ENCODE measurements at places on chromosomes 12 and 14.

- no peak for DNase-seq
Observed at GRCh38 chr14:90741682-90741946, 74.6 kb downstream of the TTC7B start.

- DNase-seq = no peak
Observed at GRCh38 chr14:86619726-86620125, 1089.8 kb downstream of the FLRT2 start.

- no peak for DNase-seq
Observed at GRCh38 chr12:82407481-82407880, 49.2 kb downstream of the METTL25 start.

DNA sequence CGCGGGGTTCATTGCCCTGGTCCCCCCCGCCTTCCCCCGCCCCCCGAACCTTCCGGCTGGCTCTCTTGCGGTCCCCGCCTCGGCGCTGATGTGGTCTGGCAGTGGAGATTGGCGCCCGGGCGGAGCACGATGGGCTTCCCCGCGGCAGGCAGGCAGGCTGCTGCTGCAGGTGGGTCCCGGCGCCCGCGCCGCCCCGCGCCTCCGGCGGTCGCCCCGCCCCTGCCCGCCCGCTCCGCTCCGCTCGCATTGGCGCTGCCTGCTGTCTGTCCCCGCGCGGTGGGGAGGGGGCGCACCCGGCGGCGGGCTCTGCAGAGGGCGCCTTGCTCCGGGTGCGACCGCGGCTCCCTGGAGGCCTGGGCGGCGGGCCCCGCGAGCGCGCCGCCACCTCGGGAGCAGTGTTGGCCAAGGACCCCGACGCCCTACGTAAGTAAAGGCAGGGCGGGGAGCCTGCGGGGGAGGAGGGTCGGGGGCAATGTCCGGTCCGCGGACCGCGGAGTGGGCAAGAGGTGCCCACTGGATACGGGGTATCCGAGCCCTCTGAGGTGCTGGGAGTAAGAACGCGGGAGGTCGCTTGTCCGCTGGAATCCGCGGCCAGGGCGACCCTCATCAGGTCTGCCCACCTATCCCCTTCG, at the start of gene AKAP5:
TSS of gene AKAP5 (plus strand) at position 309 of the 632 bp plus-strand sequence. CDS start 2,896 bp downstream, outside the sequence.
- DNase-seq = peak; percentile 18

GRCh38 chr14:89452281-89452680, 35.2 kb upstream of the FOXN3 start:
- no peak for DNase-seq

GRCh38 chr12:121240484-121241101, 30.7 kb downstream of the P2RX4 start:
- peak; percentile 46 for DNase-seq

DNA sequence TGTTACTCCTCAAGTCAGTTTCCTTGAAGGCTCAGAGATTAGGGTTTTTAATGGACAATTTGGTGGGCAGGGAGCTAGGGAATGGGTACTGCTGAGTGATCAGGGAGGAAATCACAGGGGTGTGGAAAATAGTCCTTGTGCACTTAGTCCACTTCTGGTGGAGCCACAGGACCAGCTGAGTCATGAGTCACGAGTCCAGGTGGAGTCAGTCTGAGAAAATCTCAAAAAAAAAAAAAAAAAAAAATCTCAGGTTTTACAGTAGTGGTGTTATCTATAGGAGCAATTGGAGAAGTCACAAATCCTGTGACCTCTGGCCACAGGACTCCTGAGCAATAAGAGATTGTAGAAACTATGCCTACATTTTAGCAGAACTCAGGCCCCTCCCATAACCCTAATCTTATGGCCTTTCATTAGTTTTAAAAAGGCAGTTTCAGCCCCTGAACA, 28.2 kb upstream of the AMN1 start:
- peak; percentile 73 for DNase-seq

DNA sequence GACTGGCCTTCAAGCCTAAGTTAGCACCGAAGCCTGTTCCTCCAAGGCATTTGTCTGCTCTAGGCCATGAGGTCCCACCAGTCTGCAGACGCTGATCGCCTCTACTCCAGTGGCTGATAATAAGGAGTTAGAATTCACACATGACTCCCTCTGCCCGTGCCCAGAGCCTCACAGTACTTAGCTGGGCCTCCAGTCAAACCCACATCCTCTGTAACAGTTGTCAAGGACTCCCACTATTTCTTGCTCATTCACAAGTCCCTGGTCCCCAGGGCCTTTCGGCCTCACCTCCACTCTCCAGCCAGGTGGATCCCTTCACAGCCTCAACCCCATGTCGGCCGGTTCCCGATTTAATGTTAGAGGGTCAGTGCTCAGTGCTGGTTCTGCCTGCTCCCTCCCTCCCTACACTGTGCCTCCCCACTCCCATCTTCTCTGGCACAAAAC, 6.3 kb upstream of the KRT5 start:
- DNase-seq = no peak

- DNase-seq = peak; percentile 4
Observed at GRCh38 chr14:93764211-93764659, 24.1 kb downstream of the PRIMA1 start.

DNA sequence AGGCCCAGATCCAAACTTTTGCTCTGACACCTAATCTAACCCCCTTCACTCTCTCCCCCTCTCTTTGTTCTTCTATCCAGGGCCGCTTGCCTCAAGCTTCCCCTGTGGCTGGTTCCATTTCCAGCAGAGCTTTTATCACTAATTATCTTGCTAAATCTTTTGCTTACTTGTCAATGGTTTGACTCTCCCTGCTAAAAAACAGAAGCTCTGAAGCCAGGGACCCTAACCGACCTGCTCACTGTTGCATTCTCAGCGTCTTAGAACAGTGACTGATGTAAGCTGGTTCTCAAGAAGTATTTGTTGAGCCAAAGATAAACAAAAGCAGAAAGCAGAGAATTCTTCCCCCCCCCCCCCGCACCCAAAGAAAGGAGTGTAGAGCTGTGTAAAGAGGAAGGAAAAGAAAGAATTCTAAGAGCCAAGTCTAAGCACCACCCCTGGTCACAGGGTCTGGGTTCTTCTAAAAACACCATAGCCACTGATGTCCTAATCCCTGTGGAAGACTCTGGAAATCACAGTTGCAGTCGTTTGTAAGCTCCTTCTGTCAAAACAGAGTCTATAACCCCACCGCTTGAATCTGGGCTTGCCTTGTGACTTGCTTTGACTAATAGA, 385.8 kb downstream of the MED13L start:
- DNase-seq = no peak

GRCh38 chr14:103905842-103906456, 22.3 kb upstream of the TDRD9 start:
- peak; percentile 11 for DNase-seq

DNA sequence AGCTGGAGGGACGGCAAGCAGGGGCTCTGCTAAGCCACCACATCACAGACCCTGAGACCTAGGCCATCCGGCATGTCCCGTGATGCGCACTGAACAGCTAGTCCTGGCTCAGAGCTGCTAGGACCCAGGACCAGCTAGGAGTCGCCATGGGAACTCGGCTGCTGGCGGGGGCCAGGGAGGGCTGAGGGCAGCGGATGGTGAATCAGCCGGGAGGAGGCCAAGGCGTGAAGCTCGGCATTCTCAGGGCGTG, 5.1 kb downstream of the AHNAK2 start:
- peak; percentile 94 for DNase-seq

DNA sequence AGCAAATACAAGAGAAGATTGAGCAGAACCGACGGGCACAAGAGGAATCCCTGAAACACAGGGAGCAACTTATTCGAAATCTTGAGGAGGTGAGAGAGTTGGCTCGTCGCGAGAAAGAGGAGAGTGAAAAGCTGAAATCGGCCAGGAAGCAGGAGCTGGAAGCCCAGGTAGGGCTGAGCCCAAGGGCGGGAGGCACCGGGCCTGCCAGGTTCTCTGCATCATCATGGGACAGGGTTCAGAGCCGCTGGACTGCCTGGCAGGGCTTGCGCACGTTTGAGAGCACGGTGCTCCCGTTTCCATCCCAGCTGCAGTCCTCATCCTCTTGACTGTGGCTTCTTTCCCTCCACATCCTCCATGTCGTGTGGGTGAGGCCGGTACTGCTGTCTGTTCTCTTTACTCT, 14.4 kb downstream of the TCHP start:
- no peak for DNase-seq
